NCI-H526 (cell line): ENCODE measurements at places on chromosomes 7 and 10.

GRCh38 chr10:120451968-120452367 lies 5.1 kb upstream of the PLPP4 start:
- no peak for DNase-seq

GRCh38 chr10:103605359-103606096 lies 112.0 kb downstream of the NEURL1 start:
- peak; percentile 15 for DNase-seq

DNA sequence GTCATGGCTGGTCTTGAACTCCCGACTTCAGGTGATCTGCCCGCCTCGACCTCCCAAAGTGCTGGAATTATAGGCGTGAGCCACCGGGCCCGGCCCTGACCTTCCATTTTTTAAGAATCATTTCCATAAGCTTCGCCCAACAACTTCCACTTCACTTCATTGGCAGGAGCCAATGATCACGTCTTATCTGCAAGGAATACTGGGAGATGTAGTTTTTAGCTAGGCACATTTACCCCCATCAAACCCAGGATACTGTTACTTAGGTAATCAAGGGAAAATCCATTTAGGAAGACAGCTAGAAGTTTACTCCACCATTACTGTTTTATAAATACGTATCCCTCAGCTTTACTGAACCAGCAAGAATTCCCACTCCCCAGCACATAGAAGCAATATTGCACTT lies 3.4 kb upstream of the CDK13 start:
- no peak for DNase-seq

DNA sequence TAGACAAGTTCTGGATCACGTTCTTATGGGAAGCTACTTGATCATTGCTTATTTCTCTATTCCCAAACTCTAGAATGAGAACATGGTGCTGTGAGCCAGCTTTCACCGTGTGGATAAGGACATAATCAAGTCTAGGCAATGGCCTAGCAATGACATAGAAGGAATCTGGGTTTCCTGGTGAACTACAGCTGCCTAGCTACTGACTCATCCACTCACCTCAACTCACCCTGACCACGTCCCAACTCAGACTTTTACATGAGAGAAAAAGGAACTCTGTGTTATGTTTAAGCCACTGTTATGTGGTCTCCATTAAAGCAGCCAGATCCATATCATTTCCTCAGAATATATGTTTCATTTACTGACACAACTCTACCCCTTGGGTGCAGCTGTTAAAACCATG lies 18.8 kb upstream of the MET start:
- no peak for DNase-seq

GRCh38 chr10:1359626-1359955 lies 303.4 kb downstream of the WDR37 start:
- DNase-seq, result no peak

DNA sequence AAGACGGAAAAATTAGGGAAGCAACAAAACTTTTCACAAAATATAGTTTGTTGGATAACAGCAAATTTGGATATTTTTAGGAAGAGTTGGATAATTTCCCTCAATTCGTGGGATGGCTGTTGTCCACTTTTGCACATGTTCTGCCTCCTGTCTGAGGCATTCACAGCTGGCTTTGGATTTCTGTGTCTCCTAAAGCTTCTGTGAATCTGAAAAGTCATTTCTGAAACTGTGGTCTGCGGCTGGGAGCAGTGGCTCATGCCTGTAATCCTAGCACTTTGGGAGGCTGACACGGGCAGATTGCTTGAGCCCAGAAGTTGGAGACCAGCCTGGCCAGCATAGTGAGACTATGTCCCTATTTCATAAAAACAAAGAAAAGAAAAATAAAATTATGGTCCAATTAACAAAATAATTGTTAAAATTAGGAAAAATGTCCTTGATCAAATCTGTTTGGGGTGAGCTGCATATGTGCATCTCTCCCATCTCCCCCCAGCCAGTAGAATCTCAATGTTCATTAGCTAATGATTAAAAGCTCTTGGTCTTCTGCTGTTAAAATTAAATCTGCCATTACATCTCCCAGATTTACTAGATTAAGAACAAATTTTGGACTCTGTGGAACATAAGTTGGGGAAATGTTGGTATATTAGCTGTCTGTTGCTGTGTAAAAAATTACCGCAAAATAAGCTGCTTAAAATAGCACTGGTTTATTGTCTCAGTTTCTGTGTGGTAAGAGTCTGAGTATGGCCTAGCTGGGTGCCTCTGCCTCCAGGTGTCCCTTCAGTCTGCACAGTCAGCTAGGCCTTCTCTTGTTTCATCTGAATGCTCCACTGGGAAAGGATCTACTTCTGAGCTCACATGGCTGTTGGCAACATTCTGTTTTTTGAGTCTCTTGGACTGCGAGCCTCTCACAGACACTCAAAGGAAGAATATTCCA lies 332.0 kb upstream of the FZD1 start:
- no peak for DNase-seq

DNA sequence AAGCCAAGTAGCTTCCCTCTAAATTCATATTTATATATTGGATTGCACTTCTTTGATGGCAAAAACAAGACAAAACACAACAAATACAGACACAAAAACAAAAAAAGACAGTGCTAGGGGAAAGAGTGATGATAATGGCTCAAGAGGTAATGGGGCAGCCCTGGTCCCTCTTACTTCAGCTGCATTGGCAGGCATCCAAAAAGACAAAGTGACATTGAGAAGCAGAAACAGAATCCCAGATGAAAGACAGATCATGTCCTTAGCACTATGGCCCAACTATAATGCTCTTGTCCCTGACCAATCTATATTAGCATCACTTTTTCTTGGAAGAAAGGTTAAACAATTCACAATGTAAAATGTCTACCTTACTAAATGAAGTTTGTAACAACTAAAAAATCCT lies 76.2 kb downstream of the GPR85 start:
- DNase-seq, result no peak

DNA sequence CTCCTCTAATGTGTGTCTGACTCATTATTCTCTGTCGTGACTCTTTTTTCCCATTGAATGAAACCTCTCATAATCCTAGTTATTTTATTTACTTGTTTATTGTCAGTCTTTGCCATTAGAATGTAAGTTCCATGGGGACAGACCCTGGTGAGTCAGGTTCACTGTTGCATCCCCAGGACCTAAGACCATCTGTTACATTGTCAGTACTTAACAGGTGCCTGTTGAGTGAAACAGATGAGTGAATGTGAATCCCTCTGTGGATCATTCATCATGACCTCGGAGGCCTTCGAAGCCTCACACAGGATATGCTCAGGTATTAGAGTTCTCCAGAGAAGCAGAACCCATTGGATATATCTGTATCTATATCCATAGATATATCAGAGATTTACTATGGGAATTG lies 120.1 kb downstream of the PFKFB3 start:
- DNase-seq, result no peak

- DNase-seq, result no peak
Observed at GRCh38 chr10:75143353-75143752, 31.9 kb downstream of the SAMD8 start.

DNA sequence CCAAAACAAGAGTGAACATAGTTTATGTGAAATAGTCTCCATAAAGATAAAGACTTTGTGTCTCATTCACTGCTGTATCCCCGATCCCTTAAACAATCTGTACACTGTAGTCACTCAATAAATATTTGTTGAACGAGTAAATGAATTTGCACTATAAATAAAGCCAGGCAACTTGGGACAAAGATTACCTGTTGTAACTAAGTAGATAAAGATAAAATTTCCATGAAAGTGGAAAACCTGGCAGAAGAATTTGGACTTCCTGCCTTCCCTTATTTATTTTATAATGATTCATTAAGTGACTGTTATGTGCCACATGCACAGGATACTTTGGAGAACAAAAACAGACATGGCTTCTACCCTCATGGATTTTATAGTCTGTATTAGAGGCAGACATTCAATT lies 277.7 kb upstream of the KAT6B start:
- DNase-seq, result no peak

DNA sequence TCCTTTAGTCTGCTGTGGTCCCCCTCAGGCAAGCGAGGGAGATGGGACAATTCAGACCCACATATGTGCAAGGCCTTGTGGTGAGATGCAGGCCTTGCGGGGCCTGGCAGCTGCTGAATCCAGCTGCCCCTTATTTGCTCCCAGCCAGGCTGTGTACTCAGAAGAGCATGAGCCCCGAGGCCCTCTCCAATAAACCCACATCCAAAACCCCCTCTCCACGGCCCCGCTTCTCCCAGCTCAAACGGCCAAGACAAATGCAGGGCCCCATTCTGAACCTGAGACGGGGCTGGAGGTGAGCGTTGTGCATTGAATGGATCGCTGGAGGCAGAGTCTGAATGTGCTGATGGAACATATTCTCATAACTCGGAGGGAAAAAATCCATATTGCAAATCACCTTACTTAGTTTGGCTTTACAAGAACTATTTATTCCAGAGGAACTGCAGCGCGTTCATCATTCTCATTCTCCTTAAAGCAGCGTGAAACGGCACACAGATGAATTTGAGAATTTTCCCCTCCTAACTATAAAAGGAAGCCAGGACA lies 169.2 kb upstream of the LYZL2 start:
- DNase-seq, result no peak

GRCh38 chr7:90968871-90969270 lies 295.4 kb upstream of the FZD1 start:
- no peak for DNase-seq
